Natural killer cell (primary cell): ENCODE measurements at places on chromosomes 7 and 10. TPM values are rescaled to one million over a fixed set of nuclear protein-coding genes. Genes with fewer than 3 reads are reported as not detected.

DNA sequence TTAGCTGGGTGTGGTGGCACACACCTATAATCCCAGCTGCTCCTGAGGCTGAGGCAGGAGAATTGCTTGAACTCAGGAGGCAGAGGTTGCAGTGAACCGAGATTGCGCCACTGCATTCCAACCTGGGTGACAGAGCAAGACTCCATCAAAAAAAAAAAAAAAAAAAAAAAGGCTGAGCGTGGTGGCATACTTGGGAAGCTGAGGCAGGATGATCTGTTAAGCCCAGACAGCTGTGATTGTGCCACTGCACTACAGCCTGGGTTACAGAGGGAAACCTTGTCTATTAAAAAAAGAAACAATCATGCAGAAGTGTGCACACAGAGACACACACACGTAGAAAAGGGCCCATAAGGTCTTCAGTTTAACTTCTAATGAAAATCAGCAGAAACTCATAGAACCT, 150.6 kb downstream of the TPST1 start:
- H3K4me1 ChIP-seq: no peaks in the 10 kb centered on the region
- no peak overlapping the region for H3K27ac ChIP-seq
- no peaks in the 10 kb centered on the region for H3K27me3 ChIP-seq
- no peak overlapping the region for H3K4me3 ChIP-seq

- H3K27ac ChIP-seq: peak overlapping the region; percentile 27
- H3K36me3 ChIP-seq: no peaks in the 10 kb centered on the region
- no peak overlapping the region for H3K4me3 ChIP-seq
- H3K27me3 ChIP-seq: no peaks in the 10 kb centered on the region
- H3K4me1 ChIP-seq: peaks cover 8% of the 10 kb centered on the region
Observed at GRCh38 chr7:111012799-111013675, 77.9 kb upstream of the LRRN3 start.

DNA sequence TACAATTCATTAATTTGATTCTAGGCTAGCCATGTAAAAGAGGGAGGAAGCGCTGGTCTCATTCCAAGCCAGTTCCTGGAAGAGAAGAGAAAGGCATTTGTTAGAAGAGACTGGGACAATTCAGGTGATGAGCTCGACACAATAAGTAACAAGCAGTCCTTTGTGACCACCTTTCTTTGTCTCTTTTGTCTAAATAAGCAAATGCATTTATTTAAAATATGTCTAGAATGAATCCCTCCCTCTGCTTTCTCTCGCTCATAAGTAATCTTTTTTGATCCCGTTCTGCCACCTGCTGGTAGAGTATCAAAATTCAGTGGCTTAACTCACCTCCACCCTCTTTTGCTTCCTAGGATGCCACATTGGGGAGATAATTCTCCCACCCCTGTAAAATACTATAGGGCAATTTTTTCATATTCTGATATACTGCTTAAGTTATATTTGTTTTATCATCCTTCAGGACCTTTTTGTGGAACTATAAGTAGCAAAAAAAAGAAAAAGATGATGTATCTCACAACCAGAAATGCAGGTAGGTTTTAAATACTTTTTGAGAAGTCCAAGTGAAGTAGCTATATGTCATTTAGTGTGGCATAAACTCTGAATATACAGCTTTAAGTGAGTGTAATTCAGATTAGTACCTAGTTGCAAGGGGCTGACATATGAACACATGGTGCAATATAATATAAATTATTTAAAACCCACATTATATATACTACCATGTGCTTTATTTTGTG, 91.5 kb downstream of the GSDME start:
- H3K27me3 ChIP-seq: no peaks in the 10 kb centered on the region
- H3K4me1 ChIP-seq: no peaks in the 10 kb centered on the region
- H3K27ac ChIP-seq: no peak overlapping the region
- H3K4me3 ChIP-seq: no peak overlapping the region
- H3K36me3 ChIP-seq: no peaks in the 10 kb centered on the region

DNA sequence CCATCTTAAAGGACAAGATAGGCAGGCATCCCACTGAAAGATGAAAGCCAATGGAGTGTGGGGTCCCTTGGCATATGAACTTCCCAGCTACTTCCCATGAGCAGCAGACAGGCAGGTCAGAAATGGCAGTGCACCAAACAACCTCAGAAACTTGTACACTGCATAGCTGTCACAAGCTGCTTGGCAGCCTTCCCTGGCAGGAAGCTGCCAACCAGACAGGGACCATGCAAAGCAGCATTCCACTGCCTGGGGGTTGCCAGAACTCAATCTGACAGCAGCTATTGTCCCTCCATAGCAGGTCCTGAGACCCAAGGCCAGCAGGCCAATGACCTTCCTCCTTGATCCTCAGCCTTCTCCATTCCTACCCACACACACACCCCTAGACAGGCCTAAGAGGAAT, 139.5 kb downstream of the PLCE1 start:
- no peaks in the 10 kb centered on the region for H3K36me3 ChIP-seq
- DNase-seq: no peak
- H3K4me3 ChIP-seq: no peak overlapping the region

GRCh38 chr10:46235705-46236545, 50.9 kb upstream of the ANTXRL start:
- no peak overlapping the region for H3K4me3 ChIP-seq
- peaks cover 7% of the 10 kb centered on the region for H3K4me1 ChIP-seq
- DNase-seq: peak; percentile 5
- no peak overlapping the region for H3K27ac ChIP-seq
- H3K27me3 ChIP-seq: no peaks in the 10 kb centered on the region

DNA sequence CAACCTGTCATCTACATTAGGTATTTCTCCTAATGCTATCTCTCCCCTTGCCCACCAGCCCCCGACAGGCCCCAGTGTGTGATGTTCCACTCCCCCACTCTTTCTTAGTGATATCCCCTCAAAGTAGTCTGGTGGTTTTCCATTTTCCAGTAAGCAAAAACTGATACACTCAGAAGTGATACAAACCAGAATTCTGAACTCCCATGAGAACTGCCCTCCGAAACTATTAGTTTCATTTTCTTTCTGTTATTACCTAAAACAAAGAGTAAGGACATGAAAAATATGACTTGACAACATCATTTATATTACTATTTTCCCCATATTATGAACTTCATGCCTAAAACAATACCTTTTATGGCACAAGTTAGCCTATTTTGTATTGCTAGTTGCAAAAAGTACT, 175.0 kb downstream of the OTUD1 start:
- no peaks in the 10 kb centered on the region for H3K4me1 ChIP-seq
- no peaks in the 10 kb centered on the region for H3K36me3 ChIP-seq
- H3K4me3 ChIP-seq: no peak overlapping the region

DNA sequence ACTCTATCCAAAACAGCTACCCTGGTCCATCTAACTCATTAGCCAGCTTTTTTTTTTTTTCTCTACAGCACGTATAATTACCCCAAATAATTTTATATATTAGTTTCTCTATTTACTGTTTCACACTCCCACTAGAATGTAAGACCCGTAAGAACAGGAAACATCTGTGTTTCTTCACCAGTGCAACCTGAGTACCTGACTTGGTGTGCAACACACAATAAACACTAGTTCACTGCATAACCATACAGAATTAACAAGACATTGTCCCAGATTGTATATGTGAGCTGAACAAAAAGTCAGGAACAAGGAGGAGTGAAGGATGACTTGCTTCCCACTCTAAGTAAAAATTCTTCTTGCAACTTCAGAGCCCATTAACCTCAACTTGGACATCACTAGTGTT, 180.2 kb upstream of the AKR1E2 start:
- no peak overlapping the region for H3K4me3 ChIP-seq
- no peak overlapping the region for H3K27ac ChIP-seq
- H3K27me3 ChIP-seq: no peaks in the 10 kb centered on the region
- DNase-seq: no peak

DNA sequence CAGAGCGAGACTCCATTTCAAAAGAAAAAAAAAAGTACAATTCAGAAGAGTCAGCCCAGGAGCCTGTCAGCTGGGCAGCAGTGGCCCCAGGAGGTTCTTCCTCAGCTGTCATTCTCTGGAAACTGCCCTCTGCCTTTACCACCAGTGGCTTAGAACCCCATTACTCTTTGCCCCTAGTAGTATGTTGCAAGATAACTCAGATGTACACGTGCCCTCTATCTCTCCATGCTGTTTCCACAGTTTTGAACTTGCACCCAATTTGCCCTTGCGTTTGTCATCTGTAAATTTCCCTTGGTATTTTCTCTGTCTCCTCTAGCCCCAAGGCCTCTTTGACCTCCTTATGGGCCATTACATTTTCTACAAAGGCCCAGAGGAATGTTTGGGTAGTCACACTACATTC, 56.7 kb upstream of the PRKAR2B start:
- H3K4me3 ChIP-seq: no peak overlapping the region
- no peaks in the 10 kb centered on the region for H3K36me3 ChIP-seq
- no peak for DNase-seq
- H3K27me3 ChIP-seq: no peaks in the 10 kb centered on the region
- no peaks in the 10 kb centered on the region for H3K4me1 ChIP-seq
- H3K27ac ChIP-seq: no peak overlapping the region

GRCh38 chr10:67771200-67771599, 66.8 kb downstream of the DNAJC12 start:
- no peak for DNase-seq
- peak overlapping the region; percentile 20 for H3K27ac ChIP-seq
- H3K36me3 ChIP-seq: no peaks in the 10 kb centered on the region
- H3K27me3 ChIP-seq: no peaks in the 10 kb centered on the region
- peaks cover 5% of the 10 kb centered on the region for H3K4me1 ChIP-seq
- H3K4me3 ChIP-seq: no peak overlapping the region

Gene ADGRA1
- total RNA-seq: not detected

GRCh38 chr10:1465418-1465911, 271.9 kb downstream of the ADARB2 start:
- no peaks in the 10 kb centered on the region for H3K4me1 ChIP-seq
- H3K27ac ChIP-seq: no peak overlapping the region
- peak overlapping the region; percentile 3 for H3K4me3 ChIP-seq
- no peak for DNase-seq
- H3K27me3 ChIP-seq: no peaks in the 10 kb centered on the region
- no peaks in the 10 kb centered on the region for H3K36me3 ChIP-seq

- no peaks in the 10 kb centered on the region for H3K4me1 ChIP-seq
- H3K36me3 ChIP-seq: no peaks in the 10 kb centered on the region
- H3K27me3 ChIP-seq: peaks cover 15% of the 10 kb centered on the region
- no peak for DNase-seq
- no peak overlapping the region for H3K4me3 ChIP-seq
Observed at GRCh38 chr7:90210981-90211380, 559 bp upstream of the STEAP2 start.

Gene CHAT
- total RNA-seq: not detected

DNA sequence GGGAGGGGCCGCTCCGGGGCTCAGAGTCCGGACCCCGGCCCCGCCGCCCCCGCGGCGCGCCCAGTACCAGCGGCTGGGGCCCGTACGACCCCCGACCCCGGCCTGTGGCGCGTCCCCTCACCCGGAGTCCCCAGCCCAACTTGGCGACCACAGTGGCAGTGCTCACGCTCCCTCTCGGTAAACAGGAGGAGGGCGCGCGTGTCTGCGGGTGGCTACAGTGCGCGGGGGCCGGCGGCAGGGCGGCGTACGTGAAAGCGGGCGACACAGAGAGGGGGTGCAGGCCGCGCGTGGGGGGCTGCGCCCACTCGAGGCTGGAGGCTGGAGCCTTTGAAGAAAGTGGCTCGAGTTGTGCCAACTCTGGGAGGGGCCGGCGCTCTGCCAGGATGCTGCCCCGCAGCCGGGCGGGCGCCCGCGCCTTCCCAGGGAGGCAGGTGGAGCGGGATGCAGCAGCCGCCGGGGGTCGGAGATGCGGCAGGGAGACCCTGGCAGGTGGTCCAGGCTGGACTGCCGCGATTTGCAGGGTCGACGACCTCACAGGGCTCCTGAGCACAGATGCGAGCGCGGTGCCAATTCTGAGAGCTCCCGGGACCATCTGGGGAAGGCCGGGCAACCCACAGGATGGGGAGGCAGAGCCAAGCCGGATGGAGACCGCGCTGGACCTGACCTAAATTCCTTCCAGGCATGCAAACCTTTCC, 655 bp downstream of the PTPRE start:
- peaks cover 10% of the 10 kb centered on the region for H3K4me1 ChIP-seq
- no peak overlapping the region for H3K4me3 ChIP-seq
- peaks cover 11% of the 10 kb centered on the region for H3K27me3 ChIP-seq
- H3K27ac ChIP-seq: no peak overlapping the region

DNA sequence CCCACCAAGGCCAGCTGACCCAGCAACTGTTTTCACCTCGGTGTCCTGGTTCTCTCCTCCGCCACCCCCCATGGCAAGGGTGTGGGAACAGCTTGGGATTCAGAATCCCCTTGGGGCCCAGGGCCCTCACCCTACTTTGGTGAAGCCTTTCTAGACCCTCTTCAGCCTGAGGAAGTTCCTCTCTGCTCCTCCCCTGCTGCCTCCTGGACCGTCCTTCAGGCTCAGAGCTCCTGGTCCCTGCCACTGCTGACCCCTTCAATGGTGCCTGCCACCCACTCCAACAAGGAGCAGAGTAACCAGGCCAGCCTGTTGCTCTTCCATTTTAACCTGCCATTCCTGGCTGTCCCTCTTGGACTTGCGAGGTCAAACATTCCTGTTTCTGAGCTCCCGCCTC, 72.0 kb upstream of the SMNDC1 start:
- no peaks in the 10 kb centered on the region for H3K4me1 ChIP-seq
- no peak overlapping the region for H3K4me3 ChIP-seq
- H3K27me3 ChIP-seq: no peaks in the 10 kb centered on the region

- H3K27me3 ChIP-seq: no peaks in the 10 kb centered on the region
- H3K27ac ChIP-seq: no peak overlapping the region
- DNase-seq: no peak
- H3K36me3 ChIP-seq: no peaks in the 10 kb centered on the region
Observed at GRCh38 chr7:17385612-17386011, 87.2 kb downstream of the AHR start.

Gene CYP2C19
- not detected for total RNA-seq

Gene GLI3
- 3.1 TPM for total RNA-seq

- no peak for DNase-seq
- H3K27me3 ChIP-seq: no peaks in the 10 kb centered on the region
- no peak overlapping the region for H3K4me3 ChIP-seq
- H3K36me3 ChIP-seq: no peaks in the 10 kb centered on the region
- H3K4me1 ChIP-seq: no peaks in the 10 kb centered on the region
- no peak overlapping the region for H3K27ac ChIP-seq
Observed at GRCh38 chr10:24425151-24425550, 216.2 kb downstream of the KIAA1217 start.

- no peak for DNase-seq
- no peaks in the 10 kb centered on the region for H3K4me1 ChIP-seq
- H3K4me3 ChIP-seq: no peak overlapping the region
- H3K27ac ChIP-seq: no peak overlapping the region
Observed at GRCh38 chr10:34658934-34659333, 156.2 kb downstream of the PARD3 start.

GRCh38 chr10:49219248-49219647, 31.1 kb upstream of the TMEM273 start:
- H3K27ac ChIP-seq: no peak overlapping the region
- H3K36me3 ChIP-seq: no peaks in the 10 kb centered on the region
- no peak overlapping the region for H3K4me3 ChIP-seq

Gene TWIST1
- total RNA-seq: not detected

- no peaks in the 10 kb centered on the region for H3K36me3 ChIP-seq
- H3K4me1 ChIP-seq: no peaks in the 10 kb centered on the region
Observed at GRCh38 chr10:36739884-36740445, 385.4 kb upstream of the ANKRD30A start.

Gene HECTD2
- total RNA-seq: 1.1 TPM
